ENCODE measurements at places on chromosomes 5 and 9.
A peak's percentile ranks its signal among the peaks of the same experiment; 100 is the strongest.

- no peak for DNase-seq
Observed at GRCh38 chr9:127252410-127253318, 11.9 kb upstream of the GARNL3 start.

DNA sequence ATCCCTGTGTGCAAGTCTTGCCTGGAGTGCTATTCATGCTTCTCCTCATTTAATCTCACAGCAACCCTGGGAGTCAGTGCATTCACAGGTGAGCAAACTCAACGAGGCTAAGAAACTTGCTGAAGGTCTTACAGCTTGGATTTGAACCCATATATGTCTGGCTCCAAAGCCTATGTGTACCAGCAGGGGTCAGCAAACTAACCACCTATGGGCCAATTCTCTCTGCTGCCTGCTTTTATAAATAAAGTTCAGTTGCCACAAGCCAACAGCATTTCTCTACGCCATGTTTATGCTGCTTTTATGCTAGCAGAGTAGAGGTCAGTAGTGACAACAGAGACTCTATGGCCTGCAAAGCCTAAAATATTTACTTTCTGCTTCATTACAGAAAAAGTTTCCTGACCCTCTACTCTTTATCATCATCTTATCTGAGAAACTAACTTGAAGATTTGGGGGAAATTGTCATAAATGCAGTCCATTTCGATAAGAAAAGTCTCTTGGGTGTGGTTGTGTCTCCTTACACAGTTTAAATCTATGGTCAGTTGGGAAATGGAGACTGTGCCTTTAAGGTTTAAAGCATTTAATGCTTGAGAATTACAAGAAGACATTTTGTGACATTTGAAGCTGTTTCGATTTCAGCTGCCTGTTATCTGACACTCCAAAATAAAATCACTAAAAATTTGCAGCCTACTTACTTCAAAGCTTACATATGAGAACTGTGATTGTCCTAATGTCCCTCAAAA, 137.7 kb downstream of the PRELID2 start:
- peak; percentile 7 for DNase-seq

DNA sequence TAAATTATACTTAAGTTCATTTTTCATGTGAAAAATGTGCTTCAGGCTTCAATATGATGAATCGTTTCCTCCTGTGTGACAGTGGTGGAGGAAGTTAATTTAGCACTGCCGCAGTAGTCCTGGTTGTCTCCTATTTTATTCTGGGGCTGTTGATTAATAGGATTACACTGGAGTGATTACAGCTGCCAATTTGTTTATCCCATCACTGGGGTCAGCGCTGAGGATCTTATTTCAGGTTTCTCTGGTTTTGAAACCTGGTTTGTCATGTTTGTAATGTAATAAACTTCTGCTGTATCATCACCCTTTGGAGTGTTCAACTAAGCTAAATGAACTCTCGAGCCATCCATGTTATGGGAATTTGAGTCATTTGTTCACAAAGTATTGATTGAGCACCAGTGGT, 241.7 kb upstream of the KCNN2 start:
- DNase-seq: no peak

- no peak for DNase-seq
Observed at GRCh38 chr5:176856746-176857145, 42.4 kb downstream of the HK3 start.

- peak; percentile 89 for DNase-seq
Observed at GRCh38 chr5:142063878-142064331, 44.7 kb upstream of the NDFIP1 start.

DNA sequence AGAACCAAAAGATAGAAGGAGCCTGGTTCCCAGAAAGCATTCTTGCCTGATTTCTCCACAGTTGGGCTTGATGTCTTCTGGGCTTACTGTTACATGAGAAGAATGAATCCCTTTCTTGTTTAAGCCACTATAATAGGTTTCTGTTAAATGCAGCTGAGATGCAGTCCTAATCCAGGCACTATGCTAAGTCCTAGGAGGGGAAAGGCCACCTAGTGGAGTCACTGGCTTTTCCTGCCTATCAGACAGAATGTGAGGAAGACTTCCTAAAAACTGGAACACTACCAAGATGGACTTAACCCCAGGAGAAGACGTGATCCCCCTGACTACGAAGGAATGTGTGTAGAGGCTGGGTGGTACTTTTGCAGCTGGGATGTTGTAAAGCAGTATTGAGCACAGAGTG, 34.3 kb upstream of the FSD1L start:
- peak; percentile 34 for DNase-seq

DNA sequence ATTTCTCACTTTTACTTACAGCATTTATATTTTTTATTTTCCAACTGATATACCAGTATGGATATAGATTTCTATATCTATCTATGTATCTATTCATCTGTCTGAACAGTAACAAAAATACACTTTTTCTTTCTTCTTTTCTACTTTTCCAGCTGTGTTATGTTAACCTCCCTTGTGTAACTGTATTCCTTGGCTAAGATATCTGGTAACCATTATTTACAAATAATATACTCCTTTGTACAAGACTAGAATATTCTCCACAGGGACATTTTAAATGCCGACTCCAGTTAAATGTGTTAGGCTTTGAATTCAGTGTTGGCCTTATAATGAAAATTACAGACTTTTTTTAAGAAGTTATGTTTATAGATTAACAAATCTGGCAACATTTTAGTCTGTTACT, 168.7 kb downstream of the XRCC4 start:
- DNase-seq: no peak

- peak; percentile 7 for DNase-seq
Observed at GRCh38 chr5:150645070-150645700, 4.7 kb downstream of the SYNPO start.

- DNase-seq: no peak
Observed at GRCh38 chr9:105421154-105421553, 26.7 kb upstream of the FSD1L start.

GRCh38 chr9:121871431-121872025, 220.1 kb downstream of the DAB2IP start:
- no peak for DNase-seq

DNA sequence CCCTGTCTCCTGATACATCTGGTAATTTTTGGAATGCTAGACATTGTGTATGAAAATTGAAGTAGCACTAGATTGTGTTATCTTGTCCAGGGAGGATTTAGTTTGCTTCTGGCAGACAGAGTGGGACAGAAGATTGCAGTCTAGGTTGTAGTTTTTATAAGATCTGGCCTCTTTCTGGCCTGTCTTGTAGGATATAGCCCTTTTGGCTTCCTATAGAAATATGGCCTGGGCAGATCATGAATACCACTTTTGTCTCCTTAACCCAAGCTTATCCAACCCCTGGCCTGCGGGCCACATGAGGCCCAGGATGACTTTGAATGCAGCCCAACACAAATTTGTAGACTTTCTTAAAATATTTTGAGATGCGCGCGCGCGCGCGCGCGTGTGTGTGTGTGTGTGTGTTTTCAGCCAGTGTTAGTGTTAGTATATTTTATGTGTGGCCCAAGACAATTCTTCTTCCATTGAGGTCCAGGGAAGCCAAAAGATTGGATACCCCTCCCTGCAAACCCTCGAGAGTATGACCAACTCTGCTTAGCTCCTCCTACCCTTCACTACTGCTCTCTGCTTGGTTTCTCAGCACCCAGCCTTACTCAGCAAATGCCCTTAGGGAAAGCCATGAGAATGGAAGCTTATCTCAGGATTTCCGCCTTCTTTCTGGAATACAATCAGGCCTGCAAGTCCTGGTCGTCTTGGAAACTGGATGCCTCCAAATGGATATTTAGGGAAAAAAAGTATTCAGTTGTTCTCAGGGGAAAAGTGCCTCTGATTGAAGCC, 26.5 kb downstream of the ANKRD33B start:
- DNase-seq: no peak

DNA sequence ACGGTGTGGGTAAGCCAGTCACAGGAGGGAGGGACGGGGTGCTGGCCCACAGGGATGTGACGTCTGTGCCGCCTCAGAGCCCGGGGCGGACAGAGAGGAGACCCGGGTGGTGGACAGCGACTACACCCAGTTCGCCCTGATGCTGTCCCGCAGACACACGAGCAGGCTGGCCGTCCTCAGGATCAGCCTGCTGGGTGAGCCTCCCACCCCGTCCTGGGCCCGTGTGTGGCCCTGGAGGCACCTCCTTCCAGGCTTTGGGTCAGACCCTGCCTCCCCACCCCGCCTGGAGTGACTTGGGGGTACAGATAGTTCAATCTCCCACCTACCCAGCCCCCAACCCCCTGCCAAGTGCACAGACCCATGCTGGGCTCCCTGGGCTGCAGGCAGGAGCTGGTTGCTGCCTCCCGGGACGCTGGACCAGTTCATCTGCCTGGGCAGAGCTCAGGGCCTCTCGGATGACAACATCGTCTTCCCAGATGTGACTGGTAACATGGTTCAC, 1.7 kb downstream of the LCN12 start:
- no peak for DNase-seq

DNA sequence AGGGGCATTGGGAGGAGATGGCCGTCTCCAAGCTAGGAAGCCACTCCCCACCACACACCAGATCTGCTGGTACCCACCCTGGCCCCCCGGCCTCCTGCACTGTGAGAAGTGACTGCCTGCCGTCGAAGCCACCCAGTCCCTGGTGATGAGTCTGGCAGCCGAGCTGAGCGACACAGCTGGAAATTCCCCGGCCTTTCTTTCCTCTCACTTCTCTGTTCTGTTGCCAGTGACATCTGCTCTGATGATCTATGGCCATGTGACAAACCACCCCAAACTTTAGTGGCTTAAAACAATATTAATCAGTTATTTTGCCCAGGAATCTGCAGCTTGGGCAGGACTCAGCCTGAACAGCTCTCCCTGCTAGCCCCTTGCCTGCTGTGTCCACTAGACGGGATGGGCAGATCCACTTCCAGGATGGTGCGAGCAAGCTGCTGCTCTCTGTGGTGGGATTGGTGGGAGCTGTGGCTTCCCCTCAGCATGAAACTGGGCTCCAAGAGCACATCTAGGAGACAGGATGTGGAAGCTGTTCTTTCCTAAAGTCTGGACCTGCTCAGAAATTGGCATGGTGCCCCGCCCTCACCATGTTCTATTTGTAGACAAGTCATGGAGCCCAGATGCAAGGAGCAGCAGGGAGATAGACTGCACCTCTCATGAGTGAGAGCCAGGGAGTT, 211.2 kb downstream of the GADD45G start:
- no peak for DNase-seq

GRCh38 chr5:79464695-79465332, 49.1 kb downstream of the HOMER1 start:
- peak; percentile 6 for DNase-seq

DNA sequence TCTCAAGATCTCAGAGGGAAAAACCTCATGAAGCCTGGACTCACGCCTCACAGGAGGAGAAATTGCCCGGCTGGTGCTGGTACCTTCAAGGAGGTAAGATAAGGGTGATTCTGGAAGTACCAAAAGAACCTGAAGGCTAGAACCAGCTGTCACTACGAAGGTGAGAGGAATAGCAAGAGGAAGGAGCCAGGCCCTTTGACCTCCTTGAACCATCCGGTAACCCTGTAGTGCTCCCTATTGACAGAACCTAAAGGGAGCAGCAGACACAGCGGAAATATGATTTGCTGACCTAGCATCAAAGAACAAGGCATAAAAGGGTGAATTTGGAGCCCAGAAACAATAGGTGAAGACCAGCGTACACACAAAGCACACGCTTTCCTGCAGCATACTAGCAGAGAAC, 92.2 kb downstream of the DOCK8 start:
- DNase-seq: no peak

- DNase-seq: peak; percentile 92
Observed at GRCh38 chr5:135462304-135462703, 10.2 kb upstream of the TIFAB start.

DNA sequence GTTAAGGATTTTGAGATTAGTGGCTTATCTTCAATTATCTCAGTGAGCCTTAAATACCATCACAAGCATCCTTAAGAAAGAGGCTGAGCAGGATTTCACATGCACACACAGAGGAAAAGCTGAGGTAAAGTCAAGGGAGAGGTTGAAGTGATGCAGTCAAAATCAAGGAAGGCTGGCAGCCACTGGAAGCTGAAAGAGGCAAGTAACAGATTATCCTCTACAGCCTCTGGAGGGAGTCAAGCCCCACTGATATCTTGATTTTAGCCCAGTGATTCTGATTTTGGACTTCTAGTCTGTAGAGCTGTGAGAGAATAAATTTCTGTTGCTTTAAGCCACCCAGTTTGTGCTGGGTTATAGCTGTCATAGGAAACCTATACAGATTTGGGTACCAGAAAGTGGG, 80.1 kb downstream of the ANKRD31 start:
- no peak for DNase-seq

GRCh38 chr9:89795538-89796195, 190.9 kb downstream of the GADD45G start:
- DNase-seq: no peak

- DNase-seq: no peak
Observed at GRCh38 chr5:150628936-150629485, 11.4 kb upstream of the SYNPO start.

Measured in COR-L47 (cell line).